ENCODE measurements at places on chromosomes 6 and 20.

DNA sequence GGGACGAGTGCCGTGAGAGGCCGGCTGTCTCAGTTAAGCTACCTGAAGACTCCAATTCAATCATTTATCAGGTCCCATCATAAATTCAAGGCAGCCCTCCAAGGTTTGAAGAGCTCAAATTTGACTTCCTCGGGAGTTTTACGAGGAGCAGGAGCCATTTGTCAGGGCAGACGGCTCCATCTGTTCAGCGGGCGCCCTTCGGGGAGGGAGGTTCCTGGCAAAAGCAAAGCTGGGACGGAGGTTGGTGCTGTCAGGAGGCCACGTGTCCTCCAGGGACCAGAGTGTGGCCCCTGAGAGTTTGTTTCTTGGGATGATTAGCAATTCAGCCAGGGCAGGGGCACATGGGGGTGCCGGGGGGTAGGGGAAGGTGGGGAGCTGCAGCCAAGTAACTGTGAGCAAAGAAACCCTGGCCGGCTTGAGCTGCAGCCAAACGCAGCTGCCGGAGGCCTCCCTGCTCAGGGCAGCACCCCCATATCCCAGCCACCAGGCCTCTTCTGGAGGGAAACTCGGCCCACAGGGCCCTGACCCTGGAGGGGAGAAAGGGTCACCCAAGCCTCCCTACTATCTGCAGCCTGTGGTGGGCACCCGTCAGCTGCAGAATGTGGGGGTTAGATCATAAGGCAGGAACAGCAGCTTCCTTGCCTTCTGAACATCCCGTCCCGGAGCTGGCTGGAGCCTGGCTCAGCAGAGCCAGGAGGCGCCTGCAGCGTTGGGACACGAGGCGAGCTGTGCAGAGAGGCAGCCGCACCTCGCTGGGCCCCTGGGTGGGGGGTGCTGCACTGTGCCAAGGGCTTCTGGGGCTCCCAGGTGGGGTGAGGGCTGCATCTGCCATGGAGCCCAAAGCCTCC is 63.6 kb upstream of the GATA5 start:
- no peak for DNase-seq

DNA sequence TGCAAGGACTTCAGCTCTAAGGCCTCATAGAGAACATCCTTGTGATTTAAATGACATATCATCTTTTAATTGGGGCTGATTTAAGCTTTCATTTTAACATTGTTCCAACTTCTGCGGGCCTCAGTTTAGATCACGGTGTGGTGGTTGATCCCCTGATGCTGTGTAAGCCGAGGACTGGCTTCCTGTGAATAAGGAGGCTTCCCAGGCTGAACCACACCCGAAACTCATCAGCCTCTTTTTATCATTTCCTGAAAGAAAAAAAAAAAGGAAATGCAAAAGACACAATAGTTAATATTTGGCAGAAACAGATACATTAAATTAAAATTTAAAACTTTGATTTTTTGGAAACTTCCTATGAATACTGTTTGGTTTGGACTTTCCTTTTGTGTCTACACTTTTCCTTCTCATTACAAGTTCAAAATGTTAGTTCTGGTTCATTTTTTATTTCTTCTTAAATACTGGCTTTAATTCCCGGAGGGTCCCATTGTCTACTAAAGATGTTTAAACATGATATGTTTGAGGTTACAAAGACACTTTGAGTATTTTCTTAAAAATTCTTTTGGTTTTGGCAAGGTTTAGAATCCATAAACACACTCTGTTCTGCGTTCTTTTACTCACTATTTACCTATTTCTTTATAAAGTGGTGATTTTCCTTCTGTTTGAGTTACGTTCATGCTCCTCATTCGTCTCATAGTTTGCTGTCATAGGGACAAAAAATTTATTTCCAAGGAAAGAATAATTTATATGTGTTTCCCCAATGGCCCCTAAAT is 230.0 kb upstream of the SULF2 start:
- DNase-seq = peak; percentile 38

DNA sequence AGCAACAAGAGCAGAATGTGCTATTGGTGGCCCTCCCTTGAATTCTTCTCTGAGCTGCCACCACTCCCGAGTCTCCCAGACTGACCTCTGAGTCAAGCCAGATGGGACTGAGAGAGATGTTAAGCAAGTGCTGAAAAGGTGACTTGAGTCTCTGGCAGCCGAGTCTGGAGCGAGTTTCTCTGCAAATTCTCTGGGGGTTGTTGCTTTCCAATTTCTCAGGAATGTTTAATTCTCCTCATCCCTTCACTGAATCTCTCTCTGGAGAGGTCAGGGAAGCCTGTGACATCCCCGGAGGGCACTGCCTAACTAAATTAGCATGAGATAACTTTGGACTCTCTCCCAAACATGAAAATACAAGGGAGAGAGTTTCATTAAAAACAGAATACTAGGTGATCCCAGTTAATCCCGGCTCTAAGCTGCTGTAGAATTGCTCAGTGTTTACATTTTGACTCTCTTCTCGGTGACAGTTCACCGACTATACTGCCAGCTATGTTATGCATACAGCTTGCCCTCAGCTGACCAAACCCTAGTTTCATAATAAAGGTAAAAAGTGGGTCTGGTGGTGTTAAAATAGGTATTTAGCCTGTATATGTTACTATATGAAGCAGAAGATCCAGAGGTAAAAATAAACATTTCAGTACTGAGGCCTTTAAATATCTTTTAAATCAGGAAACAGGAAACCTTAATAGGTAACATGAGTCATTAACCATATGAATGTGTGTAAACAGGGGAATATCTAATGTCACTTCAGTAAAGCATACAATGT is 157.9 kb downstream of the FOXC1 start:
- peak; percentile 70 for DNase-seq

DNA sequence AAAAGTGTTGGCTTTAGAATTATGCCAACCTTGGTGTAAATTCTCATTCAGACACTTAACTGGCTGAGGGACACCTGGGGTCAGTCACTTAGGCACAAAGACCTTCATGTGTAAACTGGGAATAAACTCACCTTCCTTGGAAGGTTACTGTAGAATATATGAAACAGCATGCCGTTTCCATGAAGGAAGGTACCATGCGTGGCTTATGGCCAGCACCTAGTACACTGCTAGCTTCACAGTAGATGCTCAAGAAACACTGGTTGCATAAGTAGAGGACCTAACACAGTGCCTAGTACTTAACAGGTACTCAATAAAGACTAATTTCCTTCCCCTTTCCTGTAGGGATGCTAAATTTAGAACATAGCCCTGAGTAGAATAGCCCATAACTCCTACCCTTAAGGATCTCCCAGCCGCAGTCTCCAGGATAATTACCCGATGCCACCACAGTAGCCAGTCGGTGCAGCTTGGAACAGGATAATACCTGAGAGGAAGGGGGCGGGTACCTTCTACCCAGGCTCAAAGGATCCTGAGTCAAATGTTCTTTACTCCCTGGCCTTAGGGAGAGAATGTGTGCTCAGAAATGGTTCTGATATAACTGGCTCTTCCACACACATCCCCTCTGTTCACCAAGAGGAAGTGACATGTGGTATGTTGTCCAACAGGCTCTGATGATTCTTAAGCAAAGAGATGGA is 3.6 kb downstream of the BCL2L1 start:
- no peak for DNase-seq

DNA sequence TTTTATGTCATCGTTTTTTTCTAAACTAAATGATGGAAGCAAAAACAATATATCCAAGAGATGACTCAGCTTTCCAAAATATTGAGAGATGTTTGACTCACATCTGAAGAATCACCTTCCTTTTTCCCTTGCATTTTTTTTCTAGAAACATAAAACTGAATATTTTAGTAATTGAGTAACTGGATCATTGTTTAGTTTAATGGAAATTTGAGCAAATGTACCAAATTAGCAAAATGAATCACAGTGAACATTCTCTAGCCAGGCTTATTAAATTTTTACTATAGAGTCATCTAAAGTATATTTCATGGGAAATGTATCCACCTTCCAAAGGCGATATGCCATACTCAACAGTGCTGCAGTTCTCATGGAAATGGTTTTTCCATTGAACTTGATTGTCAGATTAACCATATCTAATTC is 145.5 kb downstream of the TENT5A start:
- peak; percentile 71 for DNase-seq

DNA sequence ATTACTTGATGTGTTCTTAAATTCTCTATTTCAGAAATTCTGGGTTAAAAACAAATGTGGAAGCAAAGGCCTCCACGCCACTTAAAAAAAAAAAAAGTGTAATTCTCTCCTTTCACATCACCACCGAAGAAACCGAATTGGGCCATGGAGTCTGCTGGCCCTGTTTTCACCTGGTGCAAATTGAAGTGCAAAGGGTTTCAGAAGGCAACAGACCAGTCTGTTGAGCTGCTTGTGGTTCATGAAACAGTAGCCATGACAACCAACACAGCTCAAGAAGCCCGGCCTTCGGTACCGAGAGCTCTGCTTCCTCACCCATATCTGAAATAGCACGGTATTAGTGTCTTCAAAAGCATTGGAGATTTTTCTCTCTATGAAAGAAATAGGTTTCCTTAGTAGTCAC is 63.1 kb downstream of the GMPR start:
- DNase-seq = no peak

GRCh38 chr6:157055863-157056262 is 267.5 kb downstream of the TMEM242 start:
- no peak for DNase-seq

GRCh38 chr6:166471797-166472260 is 89.1 kb upstream of the MPC1 start:
- DNase-seq = no peak

- no peak for DNase-seq
Observed at GRCh38 chr20:34022839-34023234, 29.1 kb downstream of the RALY start.

DNA sequence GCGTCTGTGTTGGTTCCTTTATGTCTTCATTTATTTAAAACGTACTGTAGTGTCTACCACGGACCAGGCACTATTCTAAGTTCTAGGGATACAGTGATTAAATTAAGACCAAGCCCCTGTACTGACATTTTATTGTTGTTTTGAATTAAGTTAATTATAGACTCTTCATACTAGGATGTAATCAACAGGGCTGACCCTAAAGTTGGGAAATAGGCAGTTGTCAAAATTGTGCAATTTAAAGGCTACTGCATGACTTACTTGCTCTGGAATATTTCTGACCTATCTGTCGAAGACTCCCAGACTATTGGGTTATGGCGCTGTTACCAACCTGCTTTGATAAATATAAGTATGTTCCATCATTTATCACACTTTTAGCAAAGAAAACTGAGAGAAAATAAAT is 6.7 kb downstream of the MYO6 start:
- peak; percentile 40 for DNase-seq

- no peak for DNase-seq
Observed at GRCh38 chr6:166999884-167000253, 672 bp downstream of the CEP43 start.

GRCh38 chr6:38185752-38186151 is 366.2 kb downstream of the ZFAND3 start:
- DNase-seq = no peak

GRCh38 chr6:35797837-35798526 is 859 bp upstream of the CLPS start:
- no peak for DNase-seq

- no peak for DNase-seq
Observed at GRCh38 chr6:30882204-30882758, 2.0 kb upstream of the DDR1 start.

DNA sequence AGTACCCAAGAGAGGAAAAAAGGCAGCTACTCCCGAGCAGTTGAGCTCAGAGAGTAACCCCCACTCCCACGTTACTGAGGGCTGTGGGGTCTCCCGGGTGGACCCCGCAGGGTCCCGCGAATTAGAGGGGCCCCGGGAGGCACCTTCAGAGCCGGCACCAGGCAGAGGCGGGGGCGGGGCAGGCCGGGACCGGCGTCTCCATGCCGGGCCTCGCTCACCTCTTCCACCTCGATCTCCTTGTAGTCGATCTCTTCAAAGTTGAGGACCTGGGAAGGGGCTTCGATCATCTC is 381 bp downstream of the MAP3K7 start:
- DNase-seq = no peak

DNA sequence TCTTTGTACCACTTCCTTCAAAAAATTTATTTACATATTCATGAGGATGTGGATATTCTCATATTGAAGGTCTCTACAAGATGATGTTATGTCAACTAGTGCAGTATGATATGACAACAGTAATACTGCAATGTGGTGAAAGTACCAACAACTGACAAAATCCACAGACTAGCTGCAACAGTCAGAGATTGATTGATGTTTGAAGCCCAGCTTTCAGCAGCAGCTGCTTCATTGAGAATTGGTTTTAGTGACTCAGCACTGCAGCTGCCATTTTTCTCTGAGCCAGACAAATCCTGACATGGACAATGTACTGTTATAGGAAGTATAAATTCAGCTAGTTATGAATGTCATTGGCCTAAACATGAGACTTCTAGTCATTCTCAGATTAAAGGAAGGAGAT is 53.8 kb downstream of the PKIB start:
- no peak for DNase-seq

GRCh38 chr6:125839879-125840278 is 49.1 kb downstream of the NCOA7 start:
- DNase-seq = no peak

Measured in iris pigment epithelial cell (primary cell).